ENCODE measurements at places on chromosomes 2 and 18.

GRCh38 chr2:122908159-122908558 is 1116.9 kb upstream of the CNTNAP5 start:
- DNase-seq = no peak

GRCh38 chr2:175948191-175948590 is 53.9 kb downstream of the LNPK start:
- DNase-seq = no peak

DNA sequence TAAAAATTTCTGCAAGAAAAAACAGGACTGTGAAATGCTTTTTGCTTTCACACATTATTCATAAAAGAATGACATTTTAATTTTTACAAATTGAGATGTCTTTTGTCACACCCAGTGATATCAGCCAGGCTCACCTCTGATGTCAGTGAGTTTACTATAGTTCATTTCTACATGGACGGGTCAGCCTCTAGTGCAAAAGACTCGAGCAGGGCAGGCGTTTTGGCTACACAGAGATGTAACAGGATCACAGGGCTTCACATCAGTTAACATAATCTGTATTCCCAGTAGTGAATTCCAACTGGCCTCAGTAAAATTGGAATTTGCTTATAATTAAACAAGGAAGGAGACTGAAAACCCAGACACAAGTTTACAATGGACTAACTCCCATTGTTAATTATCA is 275.6 kb upstream of the ZSWIM2 start:
- DNase-seq = no peak

- DNase-seq = no peak
These were observed 8.2 kb downstream of the CYP26B1 start for GRCh38 chr2:72139471-72139873.

- DNase-seq = no peak
These were observed 60.5 kb upstream of the CYRIA start for GRCh38 chr2:16726147-16726546.

DNA sequence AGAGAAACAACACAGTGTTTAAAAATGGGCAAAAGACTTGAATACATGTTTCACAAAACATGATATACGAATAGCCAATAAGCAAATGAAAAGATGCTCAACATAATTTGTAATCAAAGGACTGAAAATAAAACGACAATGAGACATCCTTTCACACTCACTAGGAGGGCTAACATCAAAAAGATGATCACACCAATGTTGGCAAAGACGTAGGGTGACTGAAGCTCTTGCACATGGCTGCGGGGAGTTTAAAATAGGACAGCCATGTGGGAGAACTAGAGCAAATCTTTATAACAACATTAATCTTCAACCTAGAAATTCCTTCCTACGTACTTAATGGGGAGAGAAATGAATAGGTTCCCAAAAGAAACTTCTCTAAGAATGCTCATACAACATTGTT is 19.2 kb upstream of the SEH1L start:
- no peak for DNase-seq

DNA sequence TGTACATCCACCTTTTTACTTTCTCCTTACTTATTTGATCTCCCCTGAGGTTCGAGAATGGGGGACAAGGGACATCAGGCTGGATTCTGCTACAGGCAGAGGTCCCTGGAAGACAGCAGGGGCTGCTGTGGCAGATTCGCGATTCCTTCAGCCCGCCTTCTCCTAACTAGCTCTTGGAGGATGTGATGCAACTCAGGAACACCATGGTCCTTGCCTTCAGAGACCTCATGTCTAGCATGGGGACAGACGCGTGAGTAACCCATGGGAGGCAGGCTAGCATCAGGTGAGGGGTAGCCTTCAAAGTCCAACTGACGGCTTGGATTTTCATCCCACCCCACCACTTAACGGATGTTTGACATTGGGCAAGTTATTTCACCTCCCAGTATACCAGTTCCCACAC is 869 bp upstream of the TCF23 start:
- no peak for DNase-seq

DNA sequence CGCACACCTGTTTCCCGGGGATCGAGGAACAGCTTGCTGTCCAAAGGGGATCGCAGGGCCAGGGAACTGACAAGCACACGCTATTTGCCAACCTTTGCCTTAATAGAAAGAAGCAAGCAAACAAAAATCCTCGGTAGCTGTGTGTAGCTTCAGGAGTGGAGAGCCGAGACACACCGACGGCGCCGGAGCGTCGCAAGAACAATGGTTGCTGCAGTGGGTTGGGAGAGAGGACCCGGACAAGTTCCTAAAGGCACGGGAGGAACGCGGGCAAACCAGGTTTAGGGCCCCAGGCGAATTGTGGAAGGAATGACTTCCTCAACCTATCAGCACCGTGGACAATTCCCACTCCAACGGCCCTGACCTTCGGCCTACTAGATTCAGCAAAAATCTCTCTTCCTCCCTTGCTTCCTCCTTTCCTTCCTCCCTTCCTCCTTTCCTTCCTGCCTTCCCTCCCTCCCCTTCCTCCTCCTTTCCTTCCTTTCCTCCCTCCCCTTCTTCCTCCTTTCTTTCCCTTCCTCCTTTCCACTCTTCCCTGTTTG is 4.9 kb upstream of the NEUROD1 start:
- DNase-seq = no peak

DNA sequence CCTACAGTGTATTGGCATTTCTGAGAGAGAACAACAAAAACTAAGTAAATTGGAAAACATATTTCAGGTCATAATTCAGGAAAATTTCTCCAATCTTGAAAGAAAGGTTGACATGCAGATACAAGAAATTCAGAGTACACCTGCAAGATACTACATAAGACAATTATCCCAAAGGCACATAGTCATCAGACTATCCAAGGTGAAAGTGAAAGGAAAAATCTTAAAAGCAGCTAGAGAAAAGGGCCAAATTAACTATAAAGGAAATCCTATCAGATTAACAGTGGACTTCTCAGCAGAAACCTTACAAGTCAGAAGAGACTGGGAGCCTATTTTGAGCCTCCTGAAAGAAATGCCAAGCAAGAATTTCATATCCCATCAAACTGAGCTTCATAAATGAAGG is 449.0 kb upstream of the MMADHC start:
- DNase-seq = no peak

- no peak for DNase-seq
These were observed 42.7 kb upstream of the EVA1A start for GRCh38 chr2:75603477-75603876.

DNA sequence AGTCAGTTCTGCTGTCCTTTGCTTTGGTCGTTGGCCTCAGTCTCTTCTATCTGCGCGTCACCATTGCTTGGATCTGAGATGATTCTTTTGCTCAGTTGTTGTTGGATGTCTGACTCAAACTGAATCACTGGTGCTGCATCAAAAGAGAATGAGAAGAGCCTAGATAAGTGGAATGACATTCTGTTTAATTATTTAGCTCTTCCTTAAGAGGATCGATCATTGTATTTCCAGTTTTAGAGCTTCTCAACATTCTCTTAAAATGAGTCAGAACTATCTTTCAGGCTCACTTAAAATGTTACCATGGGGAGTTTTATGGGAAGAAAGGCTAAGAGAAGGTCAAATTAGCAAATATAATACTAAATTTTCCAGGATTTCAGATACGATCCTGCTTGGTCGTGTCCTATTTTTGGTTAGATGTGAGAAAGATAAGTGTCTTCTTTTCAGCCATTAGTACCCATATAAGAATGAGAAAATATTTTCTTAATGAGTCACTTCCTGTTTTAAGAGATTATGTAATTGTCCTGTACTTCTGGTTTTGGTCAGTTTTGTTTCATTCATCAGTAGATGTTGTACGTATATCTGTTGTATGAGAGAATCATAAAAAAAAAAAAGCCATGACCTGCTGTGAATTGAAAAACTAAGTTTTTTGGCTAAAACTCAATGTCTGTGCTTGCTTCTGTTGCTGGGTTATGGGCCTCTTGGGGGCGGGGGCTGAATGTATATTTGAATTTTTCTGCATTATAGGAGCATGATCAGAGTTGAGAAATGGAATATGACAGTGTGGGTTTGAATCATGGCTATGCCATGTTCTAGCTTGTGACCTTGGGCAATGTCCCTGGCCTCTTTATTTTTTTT is 31.6 kb upstream of the CASP10 start:
- DNase-seq = no peak

DNA sequence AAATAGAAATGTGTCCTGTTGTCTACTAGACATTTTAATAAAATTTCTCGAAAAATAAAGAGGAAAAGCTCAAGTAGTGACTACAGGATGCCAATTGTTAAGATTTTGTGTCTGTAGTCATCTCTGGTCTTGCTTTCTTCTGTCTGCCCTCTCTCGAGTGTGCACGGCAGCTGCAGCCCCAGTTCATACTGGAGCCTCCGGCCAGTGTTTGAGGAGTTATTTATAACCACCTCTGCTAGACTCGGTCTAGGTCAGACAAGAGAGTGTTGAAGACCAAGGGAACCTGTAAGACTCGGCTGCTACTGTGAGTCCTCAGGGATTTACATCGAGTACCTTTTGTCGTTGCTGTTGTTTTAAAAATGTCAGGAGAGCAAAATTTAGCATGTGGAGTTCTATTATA is 810.1 kb upstream of the POU3F3 start:
- no peak for DNase-seq

DNA sequence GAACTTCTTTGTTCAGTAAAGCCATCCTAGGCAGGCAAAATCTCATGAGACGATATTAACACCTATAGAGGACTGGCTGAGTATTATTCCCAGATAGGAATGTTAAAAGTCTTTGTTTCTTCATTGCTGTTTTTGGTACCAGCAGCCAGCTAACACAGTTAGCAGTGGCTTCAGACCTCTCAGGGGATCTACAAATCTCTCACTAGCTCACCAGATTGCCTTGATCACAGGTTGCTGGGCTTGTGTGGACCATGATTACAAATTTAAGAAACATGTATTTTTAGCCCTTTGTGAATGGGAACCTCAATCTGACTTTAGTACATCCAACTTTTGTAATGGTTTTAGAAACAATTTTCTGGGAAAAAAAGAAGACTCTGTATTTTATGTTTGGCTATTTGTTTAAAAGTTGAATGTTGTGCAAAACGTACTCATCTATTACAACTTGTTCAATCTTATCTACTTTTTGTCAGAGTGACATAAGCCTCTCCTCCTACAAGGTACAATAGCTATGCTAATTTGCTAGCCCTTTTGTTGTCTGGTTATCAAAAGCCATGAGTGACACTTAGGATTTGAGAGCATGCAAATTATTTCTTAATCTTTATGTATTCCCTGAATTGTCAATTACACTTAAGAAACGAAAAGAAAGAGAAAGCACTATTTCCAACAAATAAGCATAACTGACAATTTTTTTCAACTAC is 693.1 kb downstream of the ERBB4 start:
- no peak for DNase-seq

- no peak for DNase-seq
These were observed 214.0 kb downstream of the CYP26B1 start for GRCh38 chr2:71933467-71934319.

DNA sequence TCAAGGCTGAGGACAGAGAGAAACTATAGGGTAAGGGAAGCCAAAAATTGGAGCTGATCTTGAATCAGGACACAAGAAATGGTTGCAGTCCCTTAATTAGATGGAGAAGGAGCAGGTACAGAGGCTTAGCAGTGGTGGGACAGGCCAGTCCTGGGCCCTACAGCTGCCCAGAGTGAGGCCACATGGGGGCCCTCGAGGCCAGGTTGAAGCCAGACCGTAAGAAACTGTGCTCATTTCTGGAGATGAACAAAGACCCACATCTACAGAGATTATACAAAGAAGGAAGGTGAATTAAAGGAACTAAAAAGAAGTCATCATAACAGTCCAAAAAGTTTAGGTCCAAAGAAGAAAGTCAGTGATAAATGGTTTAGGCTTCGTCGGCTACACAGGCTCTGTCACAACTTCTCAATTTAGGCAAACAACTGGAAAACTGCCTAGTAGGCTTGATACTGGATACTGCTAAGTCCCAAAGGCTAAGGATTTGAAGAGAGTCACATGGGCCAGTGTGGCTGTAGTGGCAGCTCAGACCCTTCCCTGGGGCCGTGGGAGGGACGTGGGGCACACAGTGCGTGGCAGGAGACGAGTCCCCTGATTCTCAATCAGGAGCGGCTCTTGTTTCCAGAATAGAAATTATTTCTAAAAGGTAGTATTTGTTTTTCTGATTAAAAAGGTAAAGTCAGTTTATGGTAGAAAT is 50.4 kb upstream of the CNGA3 start:
- DNase-seq = no peak

- DNase-seq = no peak
These were observed 33.2 kb downstream of the SLC38A11 start for GRCh38 chr2:164922134-164922533.

DNA sequence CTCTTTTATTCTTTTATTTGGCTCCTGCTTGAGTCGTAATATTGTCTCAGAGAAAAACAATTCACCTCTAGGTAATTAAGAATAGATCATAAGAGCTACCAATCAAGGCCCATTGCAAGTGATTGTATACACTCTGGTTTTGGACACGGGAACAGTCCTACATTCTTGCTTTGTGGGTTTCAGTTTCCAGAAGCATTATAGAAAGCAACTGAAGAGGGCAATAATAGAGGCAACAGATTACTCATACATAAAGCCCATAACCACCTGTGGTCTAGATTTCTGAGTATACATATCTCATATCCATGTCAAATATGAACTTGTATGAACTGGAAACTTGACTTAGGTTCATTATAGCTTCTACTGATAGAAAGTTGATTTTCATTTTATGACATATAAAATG is 65.4 kb downstream of the DIS3L2 start:
- DNase-seq = no peak

DNA sequence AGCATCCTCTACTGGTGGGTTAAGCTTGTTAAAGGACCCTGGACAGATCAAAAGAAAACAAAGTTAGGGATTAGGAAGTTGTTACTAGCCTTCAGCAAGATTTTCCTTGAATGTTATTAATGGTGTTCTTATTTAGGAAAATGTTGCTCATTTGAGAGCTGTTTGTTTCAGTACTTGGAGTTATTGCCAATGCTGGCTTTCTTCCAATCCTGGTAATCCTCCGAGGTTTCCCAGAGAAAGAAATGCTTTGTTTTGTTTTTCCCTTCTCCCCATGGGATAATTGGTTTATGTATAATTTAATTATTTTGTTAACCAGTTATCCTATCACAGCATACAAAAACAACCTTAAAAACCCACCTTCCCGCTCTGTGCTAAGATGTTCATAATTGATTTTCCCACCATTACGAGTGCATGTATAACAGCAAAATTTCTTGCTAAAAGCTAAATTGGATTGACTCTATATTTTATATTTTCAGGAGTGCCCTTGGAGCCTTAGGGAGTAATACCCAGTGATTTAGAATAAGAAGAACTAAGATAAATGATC is 79.8 kb downstream of the MGAT5 start:
- DNase-seq = no peak

GRCh38 chr2:32068-32467 is 14.2 kb downstream of the FAM110C start:
- no peak for DNase-seq

DNA sequence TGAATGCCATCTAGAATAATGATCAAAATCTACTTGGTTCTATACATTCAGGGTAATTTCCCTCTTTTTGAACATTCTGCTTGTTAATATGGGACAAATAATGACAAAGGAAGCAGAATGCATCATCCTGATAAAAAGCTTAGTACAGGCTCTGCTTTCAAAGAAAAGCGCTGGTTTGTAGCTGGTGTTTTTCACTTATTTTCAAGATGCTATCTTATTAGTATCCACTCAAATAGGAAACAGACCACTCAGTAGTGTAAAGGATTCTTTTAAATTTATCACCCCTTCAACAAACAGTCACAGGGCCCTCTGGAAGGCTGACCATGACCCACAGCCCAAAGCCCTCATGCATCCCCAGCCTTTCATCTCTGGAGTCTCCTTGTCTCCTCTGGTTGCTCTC is 18.0 kb upstream of the AFF3 start:
- no peak for DNase-seq

Measured in stimulated activated CD4-positive, alpha-beta T cell treated with anti-CD3 and anti-CD28 coated beads, Interleukin-1b, Interleukin-23, amount 100 ng/mL, for 4 hours (primary cell).